Stimulated activated CD8-positive, alpha-beta memory T cell treated with anti-CD3 and anti-CD28 coated beads, Interleukin-4, amount 100 ng/mL, for 1 hour (primary cell): ENCODE measurements at places on chromosomes 13 and 19.

- DNase-seq, result no peak
Measured at GRCh38 chr13:62280590-62280989, 864.9 kb upstream of the PCDH20 start.

GRCh38 chr13:66914155-66914554 is 316.0 kb downstream of the PCDH9 start:
- no peak for DNase-seq

DNA sequence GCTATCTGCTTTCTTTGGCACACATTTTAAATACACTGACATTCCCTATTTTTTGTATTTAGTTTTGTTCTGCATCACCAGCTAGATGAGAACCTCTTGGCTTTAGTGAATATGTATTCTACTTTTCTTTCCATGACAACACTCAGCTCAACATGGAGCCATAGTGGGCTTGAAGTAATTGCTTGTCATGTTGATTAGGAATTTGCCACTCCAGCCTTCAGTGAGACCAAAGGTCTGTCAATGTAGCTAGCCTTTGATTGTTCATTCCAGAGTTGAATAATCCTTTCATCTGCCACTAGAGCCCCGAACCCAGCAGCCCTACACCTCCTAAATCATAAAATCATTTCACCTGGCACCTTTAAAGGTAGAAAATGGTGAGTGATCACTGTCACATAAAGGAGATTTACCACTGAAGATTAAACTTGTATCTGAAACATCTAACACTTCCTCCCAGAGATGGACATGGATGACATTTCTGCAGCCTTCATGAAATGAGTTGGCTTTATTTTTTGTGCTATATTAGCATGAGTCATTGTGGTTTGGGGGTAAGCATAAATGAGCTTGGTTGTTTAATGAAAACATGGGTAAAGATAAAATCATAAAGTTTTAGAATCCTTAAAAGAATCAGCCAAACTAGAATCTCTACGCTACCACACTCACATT is 29.2 kb upstream of the GARRE1 start:
- DNase-seq, result no peak

DNA sequence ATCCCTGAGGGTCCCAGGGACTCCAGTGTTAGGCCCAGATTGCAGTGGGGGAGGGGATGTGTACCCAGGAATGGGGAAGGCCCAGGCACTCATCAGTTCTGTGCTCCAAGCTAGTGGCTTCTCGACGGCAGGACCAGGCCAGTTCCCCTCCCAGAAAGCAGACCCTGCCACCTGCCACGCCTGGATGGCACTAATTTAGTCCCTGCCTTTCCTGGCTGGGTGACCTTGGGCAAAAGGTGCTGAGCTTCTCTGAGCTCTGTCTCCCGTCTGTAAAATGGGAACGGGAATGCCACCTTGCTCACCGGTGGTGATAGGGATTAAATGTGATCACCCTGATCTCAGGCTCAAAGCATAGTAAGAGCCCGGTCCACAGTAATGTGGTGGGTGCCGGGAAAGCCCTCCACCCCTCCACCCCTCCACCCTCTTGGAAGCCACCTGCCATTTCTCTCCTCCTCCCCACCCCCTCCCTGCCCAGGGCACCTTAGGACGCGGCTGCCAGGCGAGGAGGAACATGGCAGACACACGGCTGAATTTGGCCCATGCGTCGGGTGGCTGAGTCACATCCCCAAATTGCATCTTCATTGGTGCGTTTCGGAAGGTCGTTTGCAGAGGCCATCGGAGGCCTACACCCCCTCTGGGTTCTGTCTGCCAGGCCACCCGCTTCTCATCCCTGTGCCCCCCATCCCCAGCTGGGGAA is 2.3 kb downstream of the KCNN1 start:
- DNase-seq, result no peak

DNA sequence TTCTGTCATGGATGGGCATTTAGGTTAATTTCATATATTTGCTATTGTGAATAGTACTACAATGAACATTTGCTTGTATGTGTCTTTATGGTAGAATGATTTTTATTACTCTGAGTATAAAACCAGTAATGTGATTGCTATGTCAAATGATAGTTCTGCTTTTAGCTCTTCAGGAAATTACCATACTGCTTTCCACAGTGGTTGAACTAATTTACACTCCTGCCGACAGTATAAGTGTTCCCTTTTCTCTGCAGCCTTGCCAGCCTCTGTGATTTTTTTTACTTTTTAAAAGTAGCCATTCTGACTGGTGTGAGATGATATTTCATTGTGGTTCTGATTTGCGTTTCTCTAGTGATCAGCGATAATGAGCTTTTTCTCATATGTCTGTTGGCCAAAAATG is 6.5 kb downstream of the SIGLEC7 start:
- DNase-seq, result no peak
